Activated CD4-positive, alpha-beta T cell treated with anti-CD3 and anti-CD28 coated beads for 4 hours (primary cell): ENCODE measurements at places on chromosomes 4 and X.

- no peak for DNase-seq
Measured at GRCh38 chr4:6969826-6970800, 60.5 kb downstream of the TBC1D14 start.

DNA sequence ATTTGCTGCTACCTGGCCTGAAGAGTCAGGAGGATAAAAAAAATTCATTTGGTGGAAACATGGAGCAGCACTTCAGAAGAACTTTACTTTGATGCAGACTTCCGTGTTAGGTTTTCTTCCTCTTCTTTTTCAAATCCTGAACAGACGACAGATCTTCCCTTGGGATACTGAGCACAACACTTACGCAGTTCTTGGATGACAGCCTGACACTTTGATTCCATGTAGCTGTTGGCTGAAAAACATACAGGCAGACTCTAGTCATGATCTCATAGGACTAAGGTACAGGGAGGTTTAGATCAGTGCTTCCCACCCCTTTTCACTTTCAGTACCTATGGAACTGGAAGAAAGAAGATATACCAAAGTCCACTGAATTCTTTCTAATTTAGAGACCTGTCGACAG, 9.2 kb downstream of the CMC4 start:
- DNase-seq = no peak

DNA sequence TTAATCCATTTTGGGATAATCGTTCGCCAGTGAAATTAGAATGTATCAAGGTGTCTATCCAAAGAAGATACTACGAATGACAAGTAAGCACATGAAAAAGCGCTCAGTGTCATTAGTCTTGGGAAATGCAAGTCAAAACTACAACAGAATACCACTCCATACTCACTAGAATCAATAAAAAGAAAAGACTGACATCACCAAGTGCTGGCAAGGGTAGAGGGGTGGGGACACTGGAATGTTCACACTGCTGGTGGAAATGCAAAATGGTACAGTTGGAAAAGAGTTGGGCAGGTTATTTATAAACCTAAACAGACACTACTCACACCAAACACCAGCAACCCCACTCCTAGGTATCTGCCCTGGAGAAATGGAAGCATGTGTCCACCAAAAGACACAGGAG, 11.2 kb downstream of the WDR1 start:
- no peak for DNase-seq

DNA sequence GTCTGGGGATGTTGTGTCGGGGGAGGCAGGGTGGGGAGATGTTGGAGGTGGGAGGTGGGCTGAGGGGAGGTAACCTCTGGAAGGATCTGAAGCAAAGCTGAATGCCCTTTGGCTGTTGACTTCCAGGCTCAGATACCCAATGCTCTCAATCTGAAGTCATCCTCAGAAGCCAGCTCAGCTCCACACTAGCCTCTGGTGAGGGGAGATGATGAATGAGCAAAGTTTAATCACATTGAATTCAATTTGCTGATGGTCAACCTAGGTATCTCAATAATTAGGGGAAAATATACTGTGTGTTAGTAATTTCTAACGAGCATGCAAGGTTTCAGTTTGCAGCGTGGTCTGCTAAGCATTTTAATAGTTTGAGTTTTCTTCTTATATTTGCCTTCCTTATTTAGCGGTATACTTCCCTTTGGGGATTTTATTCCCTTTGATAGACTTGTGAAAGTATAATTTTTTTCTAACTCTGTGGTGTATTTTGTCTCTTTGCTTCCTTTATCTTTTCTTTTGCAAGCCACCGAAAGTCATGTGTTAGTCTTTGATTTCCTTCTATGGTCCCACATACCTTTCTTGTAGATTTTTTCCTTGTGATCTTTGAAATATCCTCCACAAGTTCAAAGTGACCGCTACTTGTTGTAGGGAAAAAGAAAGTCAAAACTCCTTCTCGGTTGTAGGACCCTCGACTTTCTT, 146.3 kb upstream of the LEF1 start:
- DNase-seq = no peak

DNA sequence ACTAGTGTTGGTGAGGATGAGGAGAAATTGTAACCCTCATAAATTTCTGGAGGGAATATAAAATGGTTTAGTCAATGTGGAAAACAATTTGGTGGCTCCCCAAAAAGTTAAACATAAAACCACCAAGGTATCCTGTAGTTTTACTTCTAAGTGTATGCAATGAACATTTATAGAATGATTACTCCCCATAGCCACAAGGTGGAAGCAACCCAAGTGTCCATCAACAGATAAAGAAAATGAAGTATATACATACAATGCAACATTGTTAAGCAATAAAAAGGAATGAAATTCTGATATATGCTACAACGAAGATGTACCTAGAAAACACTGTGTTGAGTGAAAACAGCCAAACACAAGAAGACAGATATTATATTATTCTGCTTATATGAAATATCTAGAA, 569.1 kb upstream of the GRID2 start:
- DNase-seq = no peak

DNA sequence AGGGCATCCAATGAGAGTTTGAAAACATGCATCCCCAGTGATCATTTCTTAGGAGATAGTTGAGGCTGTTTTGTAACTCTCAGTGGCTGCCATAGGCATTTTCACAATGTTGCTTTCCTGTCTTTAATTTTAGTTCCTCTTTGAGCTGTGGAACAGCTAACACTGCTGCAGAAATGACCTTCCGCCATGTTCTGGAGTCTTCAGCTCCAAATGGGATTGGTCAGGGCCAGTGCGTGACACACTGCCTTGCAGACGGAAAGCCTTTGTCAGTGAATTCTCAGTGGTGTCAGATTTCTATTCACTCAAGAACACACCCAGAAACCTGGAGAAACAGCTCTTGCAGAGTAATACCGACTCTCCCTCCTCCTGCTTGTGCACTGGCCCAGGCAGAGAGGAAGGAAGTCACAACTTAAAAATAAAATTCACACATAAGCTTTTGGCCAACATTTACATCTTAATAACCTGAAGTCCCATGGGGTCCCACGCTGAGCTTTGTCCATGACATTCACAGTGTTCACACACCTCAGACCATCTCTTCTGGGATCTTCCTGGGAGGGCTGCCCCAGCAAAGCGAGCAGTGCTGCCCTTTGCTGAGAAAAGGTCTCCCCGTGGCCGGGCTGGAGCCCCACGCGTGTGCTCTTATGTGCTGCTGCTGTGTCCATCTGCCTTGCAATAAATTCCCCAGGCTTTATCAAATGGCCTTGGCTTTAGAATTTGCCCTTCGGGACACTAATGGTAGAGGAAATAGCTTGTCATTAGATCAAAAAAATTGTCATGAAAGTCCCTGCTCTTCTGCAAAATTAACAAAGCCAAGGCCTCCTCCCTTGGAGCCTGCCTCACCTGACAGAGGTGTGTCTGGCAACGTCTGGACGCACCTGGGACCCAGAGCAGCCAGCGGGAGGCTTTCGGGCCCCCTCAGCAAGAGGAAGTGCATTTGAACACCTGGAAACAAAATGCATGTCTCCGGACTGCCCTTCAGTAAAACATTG, 126.8 kb downstream of the IRF2 start:
- DNase-seq = no peak

DNA sequence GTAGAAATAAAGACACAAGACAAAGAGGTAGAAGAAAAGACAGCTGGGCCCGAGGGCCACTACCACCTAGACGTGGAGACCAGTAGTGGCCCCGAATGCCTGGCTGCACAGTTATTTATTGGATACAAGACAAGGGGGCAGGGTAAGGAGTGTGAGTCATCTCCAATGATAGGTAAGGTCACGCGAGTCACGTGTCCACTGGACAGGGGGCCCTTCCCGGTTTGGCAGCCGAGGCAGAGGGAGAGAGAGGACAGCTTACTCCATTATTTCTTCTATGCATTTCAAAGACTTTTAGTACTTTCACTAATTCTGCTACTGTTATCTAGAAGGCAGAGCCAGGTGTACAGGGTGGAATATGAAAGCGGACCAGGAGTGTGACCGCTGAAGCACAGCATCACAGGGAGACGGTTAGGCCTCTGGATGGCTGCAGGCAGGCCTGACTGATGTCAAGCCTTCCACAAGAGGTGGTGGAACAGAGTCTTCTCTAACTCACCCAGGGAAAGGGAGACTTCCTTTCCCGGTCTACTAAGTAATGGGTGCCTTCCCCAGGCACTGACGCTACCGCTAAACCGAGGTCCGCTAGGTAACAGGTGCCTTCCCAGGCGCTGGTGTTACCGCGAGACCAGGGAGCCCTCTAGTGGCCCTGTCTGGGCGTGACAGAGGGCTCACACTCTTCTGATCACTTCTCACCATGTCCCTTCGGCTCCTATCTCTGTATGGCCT, 44.9 kb downstream of the ZBTB49 start:
- DNase-seq = peak; percentile 67

DNA sequence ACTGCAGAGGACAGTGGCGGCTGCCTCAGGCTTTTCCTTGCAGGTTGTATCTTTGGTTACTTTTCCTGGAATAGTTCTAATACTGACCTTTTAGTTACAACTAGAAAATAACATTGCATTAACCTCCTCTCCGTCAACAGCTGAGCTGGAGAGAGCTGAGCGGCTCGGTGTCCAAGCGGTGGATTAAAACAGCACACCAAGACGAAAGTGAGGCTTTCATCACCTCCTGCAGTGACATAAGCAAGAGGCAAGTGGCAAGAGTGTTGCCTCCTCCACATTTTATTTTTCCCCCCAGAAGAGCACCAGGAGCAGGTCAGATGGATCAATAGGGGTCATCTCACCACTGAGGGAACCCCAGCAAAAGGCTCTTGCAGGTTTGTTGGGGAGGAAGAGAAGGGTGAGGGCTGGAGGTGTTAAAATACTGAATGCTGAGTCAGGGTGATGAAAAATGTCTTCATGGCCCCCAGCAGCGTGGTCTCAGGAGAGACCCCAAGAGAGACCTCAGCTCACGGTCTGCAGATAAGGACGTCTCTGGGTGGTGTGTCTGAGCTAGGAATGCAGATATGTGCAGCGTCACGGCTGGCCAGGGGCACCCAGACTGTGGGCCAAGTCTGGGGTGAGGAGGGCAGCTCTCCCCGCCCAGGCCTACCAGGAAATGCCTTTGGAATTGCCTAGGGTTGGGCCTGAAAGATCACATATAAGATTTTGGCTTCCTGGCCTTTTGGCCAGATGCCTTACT, 50.3 kb downstream of the CASP3 start:
- no peak for DNase-seq

GRCh38 chrX:1397001-1397400, 5.1 kb upstream of the SLC25A6 start:
- no peak for DNase-seq
